ENCODE measurements at places on chromosomes 12 and 14.

DNA sequence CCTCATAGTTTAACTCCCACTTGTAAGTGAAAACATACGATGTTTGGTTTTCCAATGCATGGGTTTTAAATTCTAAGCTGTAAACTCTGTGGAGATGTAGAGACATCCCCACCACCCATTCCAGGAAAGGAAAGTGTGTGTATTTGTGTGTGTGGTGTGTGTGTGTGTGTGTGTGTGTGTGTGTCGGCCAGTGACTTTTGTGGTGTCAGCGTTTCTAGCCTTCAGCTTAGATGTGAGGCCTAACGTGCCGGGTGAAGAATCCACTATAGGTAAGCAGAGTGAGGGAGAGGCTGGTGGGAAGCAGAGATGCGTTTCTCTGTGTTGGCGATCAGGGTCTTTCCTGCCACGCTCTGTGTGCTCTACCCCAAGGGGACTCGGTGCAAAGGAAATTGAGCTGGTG, 93.0 kb downstream of the SLC24A4 start:
- no peak for DNase-seq

DNA sequence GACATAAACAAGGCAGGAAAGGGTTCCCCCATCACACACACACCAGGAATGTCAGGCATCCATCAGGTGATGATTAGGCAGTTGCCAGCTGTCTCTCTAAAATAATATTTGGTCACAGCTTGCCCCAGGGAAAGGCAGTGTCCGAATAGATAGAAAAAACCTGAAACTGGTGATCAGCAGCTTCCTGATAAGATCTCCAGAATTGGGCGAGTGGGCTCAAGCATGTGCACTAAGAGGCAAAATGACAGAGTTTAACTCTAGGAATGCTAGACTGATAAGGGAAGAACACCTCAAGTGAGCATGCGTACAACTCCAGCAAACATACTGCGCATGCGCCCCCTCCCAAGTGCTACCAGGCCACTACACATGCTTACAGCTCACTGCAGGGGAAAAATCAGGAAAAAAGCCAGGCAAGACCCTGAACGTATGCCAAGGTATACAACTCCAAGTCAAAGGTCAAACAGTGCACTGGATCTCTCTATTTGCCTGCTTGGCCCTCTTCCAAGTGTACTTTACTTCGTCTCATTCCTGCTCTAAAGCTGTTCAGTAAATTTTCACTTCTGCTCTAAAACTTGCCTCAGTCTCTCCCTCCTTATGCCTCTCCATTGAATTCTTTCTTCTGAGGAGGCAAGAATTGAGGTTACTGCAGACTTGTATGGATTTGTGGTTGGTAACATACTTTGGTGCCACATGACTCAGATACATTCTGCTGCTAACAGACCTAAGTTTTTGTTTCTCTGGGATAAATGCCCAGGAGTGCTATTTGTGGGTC, 73.5 kb upstream of the VASH1 start:
- DNase-seq, result no peak

DNA sequence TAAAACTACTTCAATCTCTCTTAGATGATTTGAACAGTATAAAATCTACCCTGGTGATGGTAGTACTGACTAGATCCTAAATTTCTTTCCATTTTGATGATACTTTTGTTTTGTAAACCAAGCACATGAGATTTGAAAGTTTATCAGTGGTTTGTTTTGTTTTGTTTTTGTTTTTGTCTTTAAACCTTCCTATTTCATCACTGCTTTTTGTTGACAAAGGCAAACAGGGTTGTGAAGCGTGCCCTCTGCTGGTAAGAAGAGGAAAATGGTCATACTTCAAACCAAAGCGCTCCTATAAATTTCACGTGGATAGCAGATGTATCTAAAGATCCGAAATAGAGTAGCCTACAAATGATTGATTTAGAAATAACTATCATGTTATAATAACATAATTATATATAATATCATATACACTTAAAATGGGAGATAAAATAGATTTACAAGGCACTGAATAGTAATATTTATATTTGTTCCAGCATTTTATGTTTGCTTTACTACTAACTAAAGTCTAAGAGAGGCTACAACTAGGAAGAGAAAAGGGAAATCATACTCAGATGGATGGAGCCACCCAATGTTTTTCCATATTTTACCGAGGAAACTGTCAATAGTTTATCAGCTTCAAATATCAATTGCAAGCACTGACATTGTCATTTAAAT, 254.0 kb upstream of the USP15 start:
- DNase-seq, result peak; percentile 18

GRCh38 chr14:104195878-104196277, 57.5 kb downstream of the KIF26A start:
- no peak for DNase-seq

DNA sequence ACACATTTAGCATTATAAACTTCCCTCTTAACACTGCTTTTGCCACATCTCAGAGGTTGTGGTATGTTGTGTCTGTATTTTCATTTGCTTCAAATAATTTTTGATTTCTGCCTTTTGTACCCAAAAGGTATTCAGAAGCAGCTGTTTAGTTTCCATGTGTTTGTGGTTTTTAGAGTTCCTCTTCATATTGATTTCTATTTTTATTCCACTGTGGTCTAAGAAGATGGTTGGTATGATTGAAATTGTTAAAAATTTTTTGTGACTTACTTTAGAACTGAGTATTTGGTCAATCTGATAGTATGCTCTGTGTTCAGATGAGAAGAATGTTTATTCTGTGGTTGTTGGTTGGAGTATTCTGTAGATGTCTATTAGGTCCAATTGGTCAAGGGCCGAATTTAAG, 76.4 kb downstream of the IFNG-AS1 start:
- DNase-seq, result no peak

GRCh38 chr12:31768046-31768445, 39.2 kb upstream of the AMN1 start:
- no peak for DNase-seq

DNA sequence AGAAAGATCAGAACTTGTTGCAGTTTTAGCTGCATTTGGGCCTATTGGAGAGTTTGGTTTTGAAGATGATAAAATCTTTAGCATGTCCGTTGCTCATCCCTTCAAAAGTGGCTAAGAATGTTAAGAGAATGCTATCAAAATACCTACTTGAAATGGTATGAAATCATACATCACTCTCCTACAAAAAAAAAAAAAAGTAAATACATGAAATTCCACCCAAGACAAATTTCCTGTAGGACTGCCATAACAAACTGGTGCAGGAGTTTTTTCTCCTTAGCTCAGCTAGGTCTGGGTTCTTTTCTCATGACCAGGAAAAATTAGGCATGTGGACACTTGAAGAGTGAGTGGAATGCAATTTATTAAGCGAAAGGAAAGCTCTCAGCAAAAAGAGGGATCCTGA, 15.9 kb upstream of the FAR2 start:
- DNase-seq, result no peak

- DNase-seq, result no peak
Observed at GRCh38 chr14:50263321-50263720, 31.9 kb upstream of the SOS2 start.

- no peak for DNase-seq
Observed at GRCh38 chr14:71208702-71209357, 301.6 kb downstream of the PCNX1 start.

- DNase-seq, result peak; percentile 5
Observed at GRCh38 chr14:102363182-102363943, 622 bp downstream of the TECPR2 start.

DNA sequence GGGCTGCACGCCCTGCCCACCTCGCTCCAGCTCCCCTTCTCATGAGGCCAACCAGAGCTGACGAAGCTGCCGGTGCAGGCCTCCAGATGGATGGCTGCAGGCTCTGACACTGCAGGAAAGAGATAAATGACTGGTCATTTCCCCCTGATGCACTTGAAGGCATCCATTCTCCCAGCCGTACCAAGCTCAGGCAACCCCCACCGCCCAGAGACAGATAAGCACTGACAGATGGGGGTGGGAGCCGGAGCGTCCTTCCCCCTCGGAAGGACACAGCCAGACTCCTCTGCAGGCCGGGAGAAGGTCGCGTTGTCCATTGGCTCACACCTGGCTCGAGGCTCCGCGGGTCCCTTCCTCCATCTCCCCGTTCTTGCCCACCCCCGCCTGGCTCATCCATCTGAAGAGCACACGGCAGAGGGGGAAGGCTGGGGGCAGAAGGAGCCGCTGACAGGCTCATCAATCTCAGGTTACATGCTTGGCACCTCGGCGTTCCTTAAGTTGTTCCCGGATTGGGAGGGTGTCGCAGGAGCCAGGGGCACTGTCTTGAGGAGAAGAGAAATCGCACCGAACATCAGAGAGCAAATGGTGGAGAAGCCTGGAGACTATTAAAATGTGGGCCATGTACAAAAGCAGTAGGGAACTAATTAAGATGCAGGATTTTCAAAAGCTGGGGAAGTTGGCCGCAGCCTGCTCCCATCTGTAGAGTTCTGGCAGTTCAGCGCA, 151.6 kb downstream of the DPF3 start:
- no peak for DNase-seq

DNA sequence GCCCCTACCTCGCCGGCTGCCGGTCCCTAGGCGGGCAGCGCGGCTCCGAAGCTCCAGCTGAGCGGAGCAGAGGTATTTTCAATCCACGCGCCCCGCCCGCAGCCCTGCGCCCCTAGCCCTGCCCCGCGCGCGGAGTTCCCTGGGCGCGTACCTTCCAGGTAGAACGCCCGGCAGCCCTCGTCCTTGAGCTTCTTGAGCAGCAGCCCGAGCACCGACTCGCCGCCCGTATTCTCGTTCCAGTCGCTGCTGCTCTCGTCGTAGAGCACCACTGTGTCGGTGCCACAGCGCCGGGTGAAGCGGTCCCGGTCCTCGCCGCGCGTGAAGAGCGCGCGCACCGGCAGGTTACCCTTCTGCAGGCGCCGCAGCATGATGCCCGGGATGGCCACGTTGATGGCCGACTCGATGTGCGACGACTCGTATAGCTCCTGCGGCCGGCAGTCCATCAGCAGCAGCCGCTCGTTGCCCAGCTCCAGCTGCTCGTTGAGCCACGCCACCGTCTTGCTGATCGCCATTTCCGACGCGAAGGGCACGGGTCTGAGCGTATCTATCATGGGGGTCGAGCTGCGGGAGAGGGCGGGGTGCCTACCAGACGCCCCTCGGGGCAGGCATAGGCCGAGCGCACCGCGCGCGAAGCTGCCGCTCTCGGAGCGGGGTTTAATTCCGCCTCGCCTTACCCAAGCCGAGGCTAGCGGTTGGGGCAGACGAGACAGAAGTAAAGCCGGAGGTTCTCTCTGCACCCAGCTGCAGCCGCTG, 636 bp downstream of the DUSP6 start:
- peak; percentile 20 for DNase-seq
